Stimulated activated CD4-positive, alpha-beta T cell treated with anti-CD3 and anti-CD28 coated beads, TNF-alpha, amount 100 ng/mL, for 4 hours (primary cell): ENCODE measurements at places on chromosomes 11 and 22.

DNA sequence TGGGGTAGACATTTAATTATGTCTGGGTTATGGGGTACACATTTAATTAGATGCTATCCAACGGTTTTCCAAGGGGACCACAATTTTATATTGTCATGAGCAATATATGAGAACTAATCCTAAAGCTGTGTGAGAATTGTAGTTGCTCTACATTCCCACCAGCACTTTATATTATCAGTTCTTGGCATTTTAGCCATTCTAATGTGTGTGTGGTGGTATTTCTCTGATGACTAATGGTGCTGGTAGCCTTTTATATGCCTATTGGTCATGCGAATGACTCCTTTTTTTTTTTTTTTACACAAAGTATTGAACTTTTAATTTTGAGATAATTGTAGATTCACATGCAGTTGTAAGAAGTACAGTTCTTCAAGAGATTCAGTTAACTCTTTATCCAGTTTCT is 26.2 kb downstream of the TMEM135 start:
- DNase-seq = no peak

GRCh38 chr22:47575291-47575690 is 812.8 kb downstream of the TBC1D22A start:
- DNase-seq = no peak

GRCh38 chr11:47305734-47306483 is 36.0 kb downstream of the MADD start:
- no peak for DNase-seq

- no peak for DNase-seq
Observed at GRCh38 chr11:75664389-75664788, 4.4 kb downstream of the MAP6 start.

DNA sequence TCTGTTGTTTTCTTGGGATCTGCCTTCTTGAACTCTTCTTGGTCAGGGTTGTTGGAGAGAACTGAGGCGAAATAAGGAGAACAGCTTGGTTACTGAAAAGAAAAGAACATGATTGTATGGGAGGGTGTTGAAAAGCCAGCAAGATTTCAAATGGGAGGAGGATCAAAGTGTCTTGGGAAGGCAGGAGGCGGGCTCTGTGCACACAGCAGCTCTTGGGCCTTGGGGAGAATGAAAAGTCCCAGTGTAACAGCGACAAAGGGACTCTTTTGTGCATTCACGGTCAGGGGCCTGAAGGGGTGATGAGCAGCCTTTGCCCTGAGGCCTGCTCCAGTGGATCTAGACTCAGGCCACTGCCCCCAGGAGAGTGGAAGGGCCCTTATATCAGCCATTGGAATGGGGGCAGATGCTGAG is 135.4 kb downstream of the ADAMTS15 start:
- DNase-seq = no peak
